Heart left ventricle (tissue), 16 donors: ENCODE measurements at places on chromosomes 4 and X. TPM values are rescaled to one million over a fixed set of nuclear protein-coding genes. Genes with fewer than 3 reads are reported as not detected.

DSPP gene
- total RNA-seq = not detected

MAGEA10 gene
- not detected for total RNA-seq

TCEAL7 gene
- 2.6 TPM for total RNA-seq

CCKAR gene
- total RNA-seq = not detected

RNF128 gene
- total RNA-seq = 0.14 TPM

CDKL2 gene
- total RNA-seq = 0.83 TPM

FGB gene
- total RNA-seq = not detected
